ENCODE measurements at places on chromosomes 3 and 15.
A peak's percentile ranks its signal among the peaks of the same experiment; 100 is the strongest.

DNA sequence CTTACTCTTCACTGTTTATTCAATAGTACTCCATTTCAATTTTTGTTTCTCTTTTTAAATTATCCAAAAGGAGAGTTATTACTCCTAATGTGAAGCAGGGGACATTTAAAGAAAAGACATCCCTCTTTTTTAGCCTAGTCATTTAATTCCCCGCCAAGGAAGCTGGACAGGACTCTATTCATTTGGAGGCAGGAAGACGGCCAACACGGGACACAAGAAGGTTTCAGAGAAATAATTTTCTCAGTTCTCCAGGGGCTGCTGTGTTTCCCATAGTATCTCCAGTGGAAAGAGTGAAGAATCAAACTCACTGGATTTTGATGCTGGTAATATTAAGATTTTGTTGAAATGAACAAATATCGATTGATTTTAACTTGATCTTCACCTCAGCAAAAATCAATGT, 833.7 kb downstream of the ROBO2 start:
- no peak for DNase-seq

DNA sequence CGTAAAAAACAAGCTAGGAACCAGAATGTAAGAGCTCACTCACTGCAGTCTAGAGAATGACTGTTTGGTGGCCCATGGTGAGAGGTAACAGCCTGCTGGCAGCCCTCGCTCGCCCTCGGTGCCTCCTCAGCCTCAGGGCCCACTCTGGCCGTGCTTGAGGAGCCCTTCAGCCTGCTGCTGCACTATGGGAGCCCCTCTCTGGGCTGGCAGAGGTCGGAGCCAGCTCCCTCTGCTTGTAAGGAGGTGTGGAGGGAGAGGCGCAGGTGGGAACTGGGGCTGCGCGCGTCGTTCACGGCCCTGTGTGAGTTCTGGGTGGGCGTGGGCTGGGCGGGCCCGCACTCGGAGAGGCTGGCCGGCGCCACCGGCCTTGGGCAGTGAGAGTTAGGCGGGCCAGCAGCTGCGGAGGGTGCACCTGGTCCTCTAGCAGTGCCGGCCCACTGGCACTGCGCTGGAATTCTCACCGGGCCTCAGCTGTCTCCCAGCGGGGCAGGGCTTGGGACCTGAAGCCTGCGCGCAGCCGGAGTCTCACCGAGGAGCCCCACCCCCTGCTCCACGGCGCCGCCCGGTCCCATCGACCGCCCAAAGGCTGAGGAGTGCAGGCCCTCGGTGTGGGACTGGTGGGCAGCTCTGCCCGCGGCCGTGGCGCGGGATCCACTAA, 420.6 kb downstream of the RBMS3 start:
- DNase-seq: no peak

DNA sequence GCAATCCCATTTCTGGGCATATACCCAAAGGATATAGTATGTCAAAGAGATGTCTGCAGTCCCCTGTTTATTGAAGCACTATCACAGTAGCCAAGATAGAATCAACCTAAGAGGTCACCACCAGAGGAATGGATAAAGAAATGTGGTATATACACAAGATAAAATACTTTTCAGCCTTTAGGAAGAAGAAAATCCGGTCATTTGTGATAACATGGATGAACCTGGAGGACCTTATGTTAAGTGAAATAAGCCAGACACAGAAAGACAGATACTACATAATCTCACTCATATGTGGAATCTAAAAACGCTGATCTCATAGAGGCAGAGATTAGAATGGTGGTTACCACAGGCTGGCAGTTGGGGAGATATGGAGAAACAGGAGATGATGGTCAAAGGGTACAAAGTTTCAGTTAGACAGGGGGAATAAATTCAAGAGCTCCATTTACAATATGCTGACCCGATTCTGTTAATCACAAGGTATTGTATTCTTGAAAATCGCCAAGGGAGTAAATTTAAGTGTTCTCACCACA, 195.8 kb downstream of the MTHFS start:
- no peak for DNase-seq

- DNase-seq: no peak
Measured at GRCh38 chr15:45268135-45268534, 16.1 kb downstream of the SLC28A2 start.

DNA sequence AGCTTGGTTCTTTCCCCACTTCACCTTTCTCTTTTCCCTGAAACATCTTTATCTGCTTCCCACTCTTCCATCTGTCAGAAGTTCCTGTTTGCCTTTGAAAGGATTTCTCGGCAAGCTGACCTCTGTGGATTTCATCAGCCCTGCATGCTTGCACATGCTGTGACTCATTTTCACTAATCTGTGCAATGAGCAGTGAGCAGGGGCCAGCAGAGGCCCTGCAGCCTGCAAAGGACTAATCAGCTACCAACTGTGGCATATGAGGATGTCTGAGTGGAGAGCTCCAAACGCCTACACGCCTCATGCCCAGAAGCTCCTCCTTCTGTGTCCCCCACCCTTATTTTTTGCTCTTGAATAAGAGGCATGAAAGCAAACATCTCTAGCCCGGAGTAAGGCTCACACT, 333.0 kb upstream of the SEMA6D start:
- no peak for DNase-seq

- no peak for DNase-seq
Measured at GRCh38 chr3:78988324-78988723, 779.5 kb downstream of the ROBO1 start.

GRCh38 chr3:186108106-186108940, 566 bp downstream of the ETV5 start:
- DNase-seq: no peak

- peak; percentile 35 for DNase-seq
Measured at GRCh38 chr3:56878074-56878473, 76.3 kb upstream of the ARHGEF3 start.

DNA sequence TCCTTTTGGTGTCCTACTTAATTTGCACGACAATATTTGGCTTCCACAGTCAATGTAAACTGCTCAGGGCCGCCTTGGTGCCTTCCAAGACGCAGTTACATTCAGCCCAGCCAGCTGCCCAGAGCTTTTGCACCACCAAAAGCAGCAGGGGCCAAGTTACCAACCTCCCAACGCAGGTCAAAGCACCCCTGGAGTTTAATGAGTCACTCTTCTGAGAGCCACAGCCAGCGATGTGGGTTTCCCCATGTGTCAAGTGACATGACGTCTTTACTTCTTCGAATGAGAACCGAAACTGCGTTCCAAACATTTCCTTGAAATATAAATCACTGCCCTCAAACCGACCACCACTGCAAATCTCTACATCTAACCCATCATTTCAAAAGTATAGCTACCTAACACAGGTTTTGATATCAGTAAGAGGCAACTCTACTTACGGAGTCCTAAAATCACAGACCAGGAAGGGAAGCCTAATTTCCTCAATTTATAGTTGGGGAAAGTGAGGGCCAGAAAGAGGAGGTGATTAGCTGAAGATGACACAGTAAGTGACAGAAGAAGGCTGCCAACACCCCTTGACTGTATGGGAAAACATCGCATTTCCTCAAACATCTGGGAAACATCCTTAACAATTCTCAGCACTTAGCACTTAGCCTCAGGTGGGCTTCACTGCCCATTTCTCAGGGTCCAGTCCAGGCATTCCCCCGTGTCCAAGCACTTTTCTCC, 24.5 kb downstream of the MB21D2 start:
- DNase-seq: peak; percentile 77

Data from CD4-positive, alpha-beta T cell treated with Interleukin-4 for 1 hour (primary cell).